ENCODE measurements at places on chromosomes 12 and 14. TPM values are rescaled to one million over a fixed set of nuclear protein-coding genes. Genes with fewer than 3 reads are reported as not detected.

DNA sequence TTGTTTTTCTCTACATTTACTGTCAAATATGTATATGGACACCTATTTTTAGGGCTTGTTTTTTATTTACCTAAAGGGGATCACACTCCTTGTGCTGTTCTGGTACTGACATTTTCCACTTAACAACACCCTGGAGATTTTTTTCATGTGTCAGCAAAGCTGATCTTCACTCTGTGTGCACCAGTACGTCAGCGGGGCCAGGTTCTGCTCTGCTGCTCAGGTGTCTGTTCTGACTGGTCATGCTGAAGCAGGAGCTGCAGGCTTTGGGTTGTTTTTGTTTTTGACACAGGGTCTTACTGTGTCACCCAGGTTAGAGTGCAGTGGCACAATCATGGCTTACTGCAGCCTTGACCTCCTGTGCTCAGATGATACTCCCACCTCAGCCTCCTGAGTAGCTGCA, 81.9 kb upstream of the CCND2 start:
- DNase-seq = no peak

- no peak for DNase-seq
Measured at GRCh38 chr12:6774499-6775062, 2.3 kb downstream of the LAG3 start.

DNA sequence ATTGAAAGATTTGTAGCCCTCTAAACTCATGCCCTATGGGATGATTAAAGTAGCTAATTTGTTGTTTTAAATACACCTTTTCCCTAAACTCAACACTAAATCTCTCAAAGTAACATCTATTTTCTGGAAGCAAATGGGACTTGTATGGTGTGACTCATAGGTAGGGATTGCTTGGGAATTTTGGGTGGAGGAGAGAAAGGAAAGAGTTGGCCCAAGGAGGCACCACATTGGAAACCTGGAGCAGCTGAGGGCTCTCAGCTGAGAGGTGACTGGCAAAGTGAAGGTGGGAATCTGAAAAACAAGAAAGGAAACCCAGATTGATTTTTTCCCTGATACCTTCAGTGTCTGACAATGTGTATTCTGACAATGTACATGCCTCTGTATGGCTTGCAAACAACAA, 114.8 kb upstream of the PRICKLE1 start:
- DNase-seq = no peak

GRCh38 chr12:9065607-9065856, 50.2 kb downstream of the A2M start:
- DNase-seq = no peak

The FERMT2 gene
- 0.58 TPM for total RNA-seq

DNA sequence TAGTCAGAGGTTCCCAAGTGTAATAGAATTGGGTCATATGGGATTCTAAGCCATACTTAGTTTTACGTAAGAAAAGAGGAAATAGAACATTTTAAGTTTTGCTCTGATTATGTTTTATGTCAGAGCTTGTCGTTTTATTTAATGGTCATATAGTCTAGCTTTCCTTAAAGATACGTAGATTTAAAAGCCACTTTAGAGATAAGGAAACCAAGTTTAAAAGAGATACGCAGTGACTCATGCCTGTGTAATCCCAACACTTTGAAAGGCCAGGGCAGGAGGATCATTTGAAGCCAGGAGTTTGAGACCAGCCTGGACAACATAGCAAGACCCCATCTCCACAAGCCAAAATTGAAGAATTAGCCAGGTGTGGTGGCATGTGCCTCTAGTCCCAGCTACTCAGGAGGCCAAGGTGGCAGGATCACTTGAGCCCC, 19.5 kb downstream of the MAPK1IP1L start:
- DNase-seq = no peak

- no peak for DNase-seq
Measured at GRCh38 chr12:21065845-21066244, 65.1 kb upstream of the SLCO1B1 start.

All from natural killer cell (primary cell).